ENCODE measurements at places on chromosomes 6 and 20.

DNA sequence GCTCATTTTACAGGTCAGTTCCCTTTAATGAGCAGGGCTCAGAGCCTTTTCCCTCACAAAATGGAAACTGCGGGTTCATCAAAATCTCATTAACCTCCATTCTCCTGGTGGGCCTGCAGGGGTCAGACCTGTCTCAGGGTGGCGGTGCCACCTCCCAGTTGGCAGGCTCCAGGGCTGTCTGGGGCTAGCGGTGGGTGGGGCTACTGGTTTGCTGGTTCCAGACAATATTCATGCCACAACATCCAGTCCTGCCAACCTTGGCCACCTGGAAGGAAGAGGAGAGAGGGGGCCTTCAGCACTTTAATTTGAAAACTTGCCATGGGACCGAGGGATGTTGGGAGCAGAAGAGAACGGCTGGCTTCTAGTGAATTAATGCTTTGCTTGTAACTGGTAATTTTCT is 41.9 kb upstream of the CTNNBL1 start:
- DNase-seq, result no peak

DNA sequence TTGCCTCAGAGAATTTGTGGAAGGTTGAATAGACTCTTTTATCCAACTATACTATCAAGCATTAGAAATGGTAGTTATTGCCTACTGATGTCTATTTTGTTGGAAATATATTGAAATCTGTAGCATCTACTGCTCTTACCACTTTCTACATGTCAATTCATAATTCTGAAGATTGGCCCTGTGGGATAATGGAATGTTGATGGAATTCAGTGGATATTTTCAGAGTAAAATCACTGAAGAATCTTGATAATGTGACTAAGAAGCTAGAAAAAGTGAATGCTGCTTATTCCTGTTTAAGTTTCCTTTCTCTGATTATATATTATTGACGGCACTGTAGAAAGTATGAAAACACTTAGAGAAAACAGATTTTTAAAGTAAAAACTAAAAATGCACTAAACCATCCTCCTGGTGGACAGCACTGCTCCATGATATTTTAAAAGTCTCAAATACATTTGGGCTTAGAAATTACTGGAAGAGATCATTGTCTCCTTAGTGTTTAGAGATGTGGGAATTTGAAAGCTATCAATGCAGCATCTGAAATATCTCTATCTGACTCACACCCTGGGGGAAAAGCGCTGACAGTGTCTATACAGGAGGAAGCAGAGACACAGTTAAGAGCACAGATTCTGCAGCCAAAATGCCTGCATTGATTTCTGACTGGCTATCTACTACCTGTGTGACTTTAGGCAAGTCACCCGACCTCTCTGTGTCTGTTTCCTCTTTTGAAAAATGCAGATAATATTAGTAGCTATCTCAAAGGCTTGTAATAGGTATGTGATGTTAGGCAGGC is 37.9 kb upstream of the RCAN2 start:
- DNase-seq, result no peak

GRCh38 chr6:106886081-106886843 is 88.3 kb downstream of the CD24 start:
- DNase-seq, result no peak

- no peak for DNase-seq
Measured at GRCh38 chr6:75094614-75095200, 111.1 kb downstream of the COL12A1 start.

GRCh38 chr6:64064919-64065318 is 429.3 kb downstream of the PHF3 start:
- no peak for DNase-seq

- DNase-seq, result no peak
Measured at GRCh38 chr6:15819226-15819625, 156.4 kb upstream of the DTNBP1 start.

GRCh38 chr6:166112580-166112979 is 55.1 kb downstream of the TBXT start:
- DNase-seq, result no peak

DNA sequence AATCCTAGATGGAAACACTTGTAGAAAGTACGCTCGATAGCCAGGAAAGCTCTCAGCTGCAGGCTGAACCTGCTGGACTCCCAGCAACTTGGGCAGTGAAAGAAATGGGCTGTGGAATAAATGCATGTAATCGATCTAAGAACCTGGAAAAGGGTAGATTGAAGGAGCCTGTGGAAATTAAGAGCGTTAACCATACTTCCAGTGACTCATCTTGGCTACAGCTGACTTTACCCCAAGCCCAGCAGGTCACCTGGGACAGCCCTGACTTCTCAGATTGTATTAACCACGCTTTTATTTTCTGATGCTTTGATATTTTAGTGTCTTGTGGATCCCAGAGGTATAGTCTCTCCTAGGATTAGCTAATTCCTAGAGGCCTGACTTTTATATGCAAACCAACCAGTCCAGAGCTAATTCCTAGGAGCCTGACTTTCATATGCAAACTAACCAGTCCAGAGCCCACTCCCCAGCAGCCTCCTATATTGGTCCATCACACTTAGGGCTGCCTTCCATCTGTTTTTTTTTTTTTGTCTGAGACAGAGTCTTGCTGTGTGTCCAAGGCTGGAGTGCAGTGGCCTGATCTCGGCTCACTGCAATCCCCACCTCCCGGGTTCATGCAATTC is 86.3 kb downstream of the GMPR start:
- DNase-seq, result no peak

- DNase-seq, result no peak
Measured at GRCh38 chr6:92433911-92434310, 985.4 kb downstream of the EPHA7 start.

GRCh38 chr6:109349419-109349987 is 32.8 kb downstream of the CD164 start:
- no peak for DNase-seq

DNA sequence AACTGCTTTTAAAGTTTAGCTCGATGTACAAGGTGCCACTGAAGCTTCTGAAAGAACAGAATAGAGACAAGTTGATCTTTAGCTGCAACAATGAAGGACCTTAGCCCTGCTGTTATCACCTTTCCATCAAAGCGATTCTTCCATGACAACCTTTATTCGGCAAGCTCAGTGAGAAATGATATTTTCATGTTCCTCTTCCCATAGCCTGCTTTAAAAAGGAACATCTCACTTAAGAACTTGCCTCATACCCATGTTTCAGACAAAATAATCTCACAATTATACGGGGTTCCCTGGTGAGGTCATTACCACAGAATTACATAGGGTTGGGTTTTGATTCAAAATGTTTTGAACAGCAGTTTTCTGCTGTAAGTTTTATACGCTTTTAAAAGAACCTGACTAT is 264.2 kb downstream of the THBS2 start:
- no peak for DNase-seq

DNA sequence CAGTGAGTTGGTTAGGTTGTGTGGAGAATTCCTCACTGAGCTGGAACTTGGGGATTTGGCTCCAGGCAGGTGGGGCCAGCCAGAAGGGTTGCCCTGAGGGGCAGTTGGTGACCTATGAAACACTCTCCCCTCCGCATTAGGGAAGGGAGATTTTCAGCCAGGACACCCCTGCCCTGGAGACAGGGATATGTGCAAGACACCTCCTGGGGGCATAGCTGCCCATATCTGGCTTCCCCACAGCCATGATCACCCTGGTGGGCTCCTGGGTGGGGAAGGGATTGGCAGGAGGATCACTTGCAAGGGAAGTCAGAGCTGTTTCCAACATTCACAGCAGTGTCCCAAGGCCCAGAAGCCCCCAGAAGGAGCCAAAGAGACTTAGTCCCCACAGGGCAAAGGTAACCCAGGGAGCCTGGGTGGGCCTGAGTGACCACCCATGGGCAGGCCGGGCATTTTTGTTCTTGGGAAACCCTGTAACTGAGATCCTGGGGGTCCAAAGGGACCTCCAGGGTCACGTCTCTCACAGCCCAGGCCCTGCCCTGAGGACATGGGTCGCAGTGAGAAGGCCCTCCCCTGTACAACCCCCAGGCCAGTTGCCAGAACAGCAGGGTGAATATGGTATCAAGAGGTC is 145.8 kb downstream of the MRPL14 start:
- DNase-seq, result no peak

- DNase-seq, result no peak
Measured at GRCh38 chr20:49750611-49751396, 37.1 kb upstream of the B4GALT5 start.

DNA sequence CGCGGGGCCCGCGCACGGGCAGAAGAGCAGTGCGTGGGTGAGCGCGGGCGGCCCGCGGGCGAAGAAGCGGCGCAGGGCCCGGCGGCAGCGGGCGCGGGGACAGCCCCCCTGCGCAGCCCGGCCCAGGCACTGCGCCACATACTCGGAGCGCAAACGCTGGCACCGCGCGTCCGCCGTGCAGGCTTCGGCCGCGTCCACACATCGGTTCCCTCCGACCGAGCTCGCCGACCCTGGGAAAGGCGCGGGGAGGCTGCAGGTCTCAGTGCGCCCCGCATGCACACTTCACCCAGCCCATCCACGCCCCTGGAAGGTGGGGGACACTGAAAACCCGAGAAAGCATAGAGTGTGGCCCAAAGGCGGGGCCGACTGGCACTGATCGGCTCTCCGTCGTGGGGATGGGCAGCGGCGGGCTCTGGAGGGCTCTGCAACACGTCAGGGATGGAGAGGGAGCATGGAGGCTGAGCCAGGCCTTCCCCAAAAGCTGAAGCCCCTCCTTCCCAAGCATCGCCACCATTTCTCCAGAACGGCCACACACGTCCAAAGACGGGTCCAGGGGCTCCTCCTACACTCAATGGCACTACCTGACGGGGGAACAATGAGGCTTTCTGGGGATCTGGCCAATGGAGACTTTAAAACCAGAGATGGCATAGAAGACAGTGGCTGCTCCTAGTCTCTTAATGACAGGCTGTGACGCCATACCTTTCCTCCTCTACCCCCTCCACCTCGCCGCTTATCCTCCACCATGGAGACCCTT is 2.0 kb downstream of the GFRA4 start:
- no peak for DNase-seq

- DNase-seq, result no peak
Measured at GRCh38 chr6:64250126-64250525, 614.5 kb downstream of the PHF3 start.

- no peak for DNase-seq
Measured at GRCh38 chr6:146943664-146944063, 260.6 kb upstream of the STXBP5 start.

DNA sequence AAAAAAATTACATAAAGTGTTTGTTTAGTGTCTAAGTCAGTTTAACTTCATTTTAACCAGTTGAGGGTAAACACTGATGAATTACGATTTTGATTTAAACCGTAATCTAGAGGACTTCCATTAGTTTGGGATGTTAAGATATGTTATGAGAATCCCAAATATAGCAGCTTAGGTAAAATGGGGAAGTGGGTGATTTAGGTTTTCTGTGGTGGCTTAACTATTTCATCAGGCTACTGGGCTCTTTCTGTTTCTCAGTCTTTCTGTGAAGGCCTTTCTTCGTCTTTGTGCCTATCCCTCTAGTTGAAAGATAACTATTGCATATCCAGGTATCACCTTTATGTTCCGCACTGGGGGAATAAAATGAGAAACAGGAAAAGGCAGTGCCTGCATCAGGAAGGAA is 27.9 kb downstream of the CENPW start:
- no peak for DNase-seq

GRCh38 chr6:148513145-148514071 is 170.8 kb downstream of the SASH1 start:
- DNase-seq, result no peak

DNA sequence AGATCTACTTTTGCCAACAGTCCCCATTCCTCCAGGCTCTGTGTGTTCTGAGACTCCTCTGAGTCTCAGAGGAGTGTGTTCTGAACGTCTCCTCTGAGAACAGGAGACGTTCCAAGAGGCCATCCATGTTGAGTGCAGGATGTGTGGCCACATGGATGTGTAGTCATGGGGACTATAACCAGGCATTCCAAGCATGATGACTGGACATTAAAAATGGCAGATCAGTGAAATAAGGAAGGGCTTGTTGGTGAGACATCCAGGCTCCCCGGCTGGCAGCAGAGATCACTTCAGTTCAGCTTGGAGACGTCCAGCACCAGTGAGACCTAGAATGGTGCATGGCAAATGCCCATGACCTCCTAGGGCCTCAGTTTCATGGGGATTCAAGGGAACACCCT is 34.3 kb upstream of the POU5F1 start:
- no peak for DNase-seq

DNA sequence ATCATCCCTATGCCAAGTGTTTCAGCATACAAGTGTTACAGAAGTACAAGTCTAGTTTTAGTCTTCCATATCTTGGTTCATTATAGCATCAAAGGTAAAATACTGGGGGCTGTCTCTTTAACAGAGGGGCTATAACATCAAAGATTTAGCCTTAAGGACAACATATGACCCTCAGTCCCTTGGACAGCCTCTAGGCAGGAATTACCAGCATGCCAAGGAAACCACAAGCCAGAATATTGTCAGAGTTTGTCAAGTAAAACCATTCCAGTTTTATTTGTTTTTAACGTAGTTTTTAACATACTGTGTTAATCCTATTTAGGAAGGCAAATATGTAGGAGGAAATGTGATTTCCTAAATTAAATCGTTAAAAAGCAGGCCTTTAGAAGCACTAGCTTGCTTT is 18.6 kb downstream of the ZKSCAN8 start:
- DNase-seq, result no peak

DNA sequence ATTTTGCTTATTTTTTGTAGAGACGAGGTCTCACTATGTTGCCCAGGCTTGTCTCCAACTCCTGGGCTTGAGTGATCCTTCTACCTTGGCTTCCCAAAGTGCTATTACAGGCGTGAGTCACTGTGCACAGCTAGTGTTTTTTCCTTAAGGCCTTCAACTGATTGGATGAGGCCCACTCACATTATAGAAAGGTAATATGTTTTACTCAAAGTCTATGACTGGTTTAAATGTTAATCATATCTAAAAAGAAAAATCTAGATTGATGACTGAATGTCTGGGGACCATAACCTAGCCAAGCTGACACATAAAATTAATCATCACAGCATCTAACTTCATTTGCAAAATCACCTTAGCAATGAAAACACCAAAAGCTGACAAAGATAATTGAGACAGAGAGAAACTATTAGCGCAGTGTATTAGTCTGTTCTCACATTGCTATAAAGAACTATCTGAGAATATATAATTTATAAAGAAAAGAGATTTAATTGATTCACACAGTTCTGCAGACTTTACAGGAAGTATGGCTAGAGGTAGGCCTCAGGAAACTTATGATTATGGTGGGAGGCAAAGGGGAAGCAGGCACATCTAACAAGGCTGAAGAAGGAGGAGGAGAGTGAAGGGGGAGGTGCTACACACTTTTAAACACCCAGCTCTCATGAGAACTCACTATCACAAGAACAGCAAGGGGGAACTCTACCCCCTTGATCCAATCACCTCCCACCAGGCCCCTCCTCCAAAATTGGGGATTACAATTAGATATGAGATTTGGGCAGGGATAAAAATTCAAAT is 66.8 kb upstream of the ARHGAP18 start:
- no peak for DNase-seq

DNA sequence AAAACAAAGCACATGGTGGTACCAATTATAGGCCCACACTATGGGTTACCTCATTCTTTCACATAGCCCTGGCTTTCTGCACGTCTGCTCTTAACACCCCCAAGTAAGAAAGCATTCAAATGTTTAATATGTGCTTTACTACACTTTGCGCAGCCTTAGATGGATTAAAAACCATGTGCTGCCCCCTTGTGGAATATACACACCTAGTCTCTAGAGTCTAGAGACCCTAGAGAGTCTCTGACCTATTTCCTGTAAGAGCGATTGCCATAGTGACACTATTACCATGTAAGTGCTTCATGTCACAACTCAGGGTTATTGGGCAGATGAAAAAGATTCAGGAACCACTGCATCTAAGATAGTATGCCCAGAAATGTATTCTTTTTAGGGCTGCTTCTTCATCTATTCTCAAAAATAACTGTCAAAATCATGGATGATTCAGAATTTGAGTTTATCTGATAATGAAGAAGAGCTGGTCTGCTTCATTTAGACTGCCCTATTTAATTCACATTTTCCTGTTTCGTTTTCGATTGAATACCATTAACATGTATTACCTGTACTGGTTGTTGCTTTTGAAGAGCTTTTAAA is 186.3 kb downstream of the ADGB start:
- peak; percentile 0 for DNase-seq

All from NCI-H2081 treated with DMSO at 0.1 percent for 48 hours (cell line).